ENCODE measurements at places on chromosomes 5 and 9. TPM values are rescaled to one million over a fixed set of nuclear protein-coding genes. Genes with fewer than 3 reads are reported as not detected.

DNA sequence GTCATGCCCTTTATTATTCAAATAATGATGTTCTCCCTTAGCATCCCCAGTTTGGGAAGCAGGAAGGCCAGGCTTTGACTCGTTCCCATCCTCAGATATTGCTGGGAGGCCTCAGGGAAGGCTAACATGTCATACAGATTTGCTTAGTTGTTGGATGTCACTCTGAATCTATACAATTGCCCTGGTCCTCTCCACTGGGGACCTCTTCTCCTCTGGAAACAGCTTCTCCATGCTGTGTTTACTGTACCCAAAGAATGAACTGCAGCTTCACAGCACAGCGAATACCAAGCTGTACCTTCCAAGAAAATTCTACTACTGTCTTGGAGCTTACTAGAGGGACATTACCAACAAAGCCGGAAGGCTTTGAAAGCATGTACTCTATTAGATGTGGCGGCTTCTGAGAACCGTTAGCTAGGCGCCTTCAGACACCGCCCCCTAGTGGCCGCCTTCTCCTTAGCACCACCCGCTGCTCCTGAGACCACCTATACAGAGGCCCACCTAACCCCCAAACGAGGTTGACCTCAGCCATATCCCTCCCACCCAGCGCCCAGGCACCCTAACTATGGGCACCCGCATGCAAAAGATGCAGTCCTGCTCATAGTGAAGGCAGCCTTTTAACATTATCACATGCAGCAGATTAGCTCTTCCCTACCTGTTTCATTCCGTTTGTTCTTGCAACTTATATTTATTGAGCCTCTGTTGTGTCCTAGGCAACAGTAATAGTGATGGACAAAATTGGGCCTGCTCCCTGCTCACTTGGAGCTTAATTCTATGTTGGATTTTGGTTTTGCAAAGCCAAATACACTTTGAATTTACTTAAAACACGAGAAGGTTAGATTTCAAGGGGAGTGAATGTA, 34.9 kb upstream of the FOXI1 start:
- peak; percentile 43 for DNase-seq
- no peaks in the 10 kb centered on the region for H3K27me3 ChIP-seq
- peaks cover 63% of the 10 kb centered on the region for H3K36me3 ChIP-seq
- no peak overlapping the region for H3K27ac ChIP-seq
- no peak overlapping the region for H3K4me3 ChIP-seq

ZBTB6 gene
- total RNA-seq, result 9.3 TPM

GRCh38 chr5:1437226-1437829, 7.9 kb downstream of the SLC6A3 start:
- H3K36me3 ChIP-seq, result no peaks in the 10 kb centered on the region
- H3K27ac ChIP-seq, result no peak overlapping the region

DNA sequence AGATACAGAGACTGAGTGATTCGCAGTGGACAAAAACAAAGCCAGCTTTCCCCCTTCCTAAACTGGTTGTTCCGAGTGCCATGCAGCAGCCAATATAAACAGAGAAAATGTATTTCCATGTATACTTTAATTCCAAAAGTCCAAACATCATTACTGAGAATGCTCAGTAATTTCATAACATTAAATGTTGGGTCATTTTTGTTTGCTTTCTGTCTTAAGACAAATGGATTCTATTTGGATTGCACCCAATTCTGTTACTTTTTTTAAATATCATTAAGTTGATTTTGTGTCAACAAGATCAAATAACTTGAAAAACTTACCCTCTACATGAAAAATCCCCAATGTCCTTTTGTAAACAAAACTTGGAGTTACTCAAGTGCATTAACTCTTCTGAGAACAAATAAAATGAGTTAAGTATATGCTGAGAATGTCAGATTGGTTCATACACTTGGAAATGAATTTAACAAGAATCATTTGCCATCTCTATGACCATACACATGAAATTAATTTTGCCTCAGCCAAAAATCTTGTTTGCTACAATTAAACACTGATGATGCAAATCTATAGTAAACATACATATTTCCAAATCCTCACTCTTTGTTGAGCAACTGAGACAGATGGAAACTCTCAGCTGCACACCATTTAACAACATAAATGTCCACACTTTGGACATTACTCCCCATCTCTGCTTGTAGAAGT, 19.4 kb downstream of the LURAP1L start:
- H3K36me3 ChIP-seq, result no peaks in the 10 kb centered on the region
- no peaks in the 10 kb centered on the region for H3K4me1 ChIP-seq
- no peak for DNase-seq
- H3K4me3 ChIP-seq, result no peak overlapping the region
- no peaks in the 10 kb centered on the region for H3K27me3 ChIP-seq

DNA sequence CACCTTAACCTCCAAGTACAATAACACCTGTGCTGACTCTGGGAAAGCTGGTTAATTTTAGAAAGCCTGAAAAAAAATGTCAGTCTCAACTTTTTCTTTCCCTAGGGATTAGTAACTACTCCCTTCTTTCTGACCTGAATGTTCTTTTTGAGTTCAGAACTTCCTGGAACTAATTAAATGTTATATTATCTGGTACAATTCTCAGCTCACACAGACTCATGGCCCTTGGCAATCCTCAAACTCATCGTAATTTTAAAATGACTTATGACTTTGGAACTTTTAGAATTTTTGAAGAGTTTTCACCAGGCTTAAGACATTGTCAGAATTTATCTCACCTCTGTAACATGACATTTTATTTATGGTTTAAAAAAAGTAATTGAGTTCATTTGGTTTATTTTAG, 315.0 kb downstream of the FER start:
- H3K27me3 ChIP-seq, result no peaks in the 10 kb centered on the region
- H3K27ac ChIP-seq, result no peak overlapping the region
- no peak overlapping the region for H3K4me3 ChIP-seq
- H3K36me3 ChIP-seq, result no peaks in the 10 kb centered on the region
- no peak for DNase-seq

DNA sequence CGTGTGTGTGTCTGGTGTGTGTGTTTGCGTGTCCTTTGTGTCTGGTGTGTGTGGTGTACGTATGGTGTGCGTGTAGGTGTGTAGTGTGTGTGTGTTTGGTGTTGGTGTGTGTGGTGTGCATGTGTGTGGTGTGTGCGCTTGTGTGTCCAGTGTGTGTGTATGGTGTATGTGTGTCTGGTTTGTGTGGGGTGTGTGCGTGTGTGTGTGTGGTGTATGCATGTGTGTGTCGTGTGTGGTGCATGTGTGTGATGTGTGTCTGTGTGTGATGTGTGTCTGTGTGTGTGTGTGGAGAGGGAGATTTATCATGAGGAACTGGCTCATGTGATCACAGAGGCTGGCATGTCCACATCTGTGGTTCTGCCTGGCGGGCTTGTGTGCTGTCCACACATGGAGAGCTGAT, 71.7 kb downstream of the CACNA1B start:
- H3K27me3 ChIP-seq, result no peaks in the 10 kb centered on the region
- no peaks in the 10 kb centered on the region for H3K4me1 ChIP-seq
- H3K36me3 ChIP-seq, result no peaks in the 10 kb centered on the region
- no peak overlapping the region for H3K4me3 ChIP-seq
- no peak overlapping the region for H3K27ac ChIP-seq

GRCh38 chr5:18281947-18282581, 647.8 kb downstream of the TAF11L14 start:
- H3K27me3 ChIP-seq, result no peaks in the 10 kb centered on the region
- DNase-seq, result no peak
- H3K27ac ChIP-seq, result no peak overlapping the region

GRCh38 chr9:87557996-87558395, 60.3 kb downstream of the DAPK1 start:
- H3K27ac ChIP-seq, result no peak overlapping the region
- H3K4me1 ChIP-seq, result no peaks in the 10 kb centered on the region
- H3K36me3 ChIP-seq, result no peaks in the 10 kb centered on the region

GRCh38 chr5:59293700-59294099, 599.8 kb downstream of the PDE4D start:
- H3K36me3 ChIP-seq, result no peaks in the 10 kb centered on the region
- no peak overlapping the region for H3K4me3 ChIP-seq
- H3K27ac ChIP-seq, result no peak overlapping the region

DNA sequence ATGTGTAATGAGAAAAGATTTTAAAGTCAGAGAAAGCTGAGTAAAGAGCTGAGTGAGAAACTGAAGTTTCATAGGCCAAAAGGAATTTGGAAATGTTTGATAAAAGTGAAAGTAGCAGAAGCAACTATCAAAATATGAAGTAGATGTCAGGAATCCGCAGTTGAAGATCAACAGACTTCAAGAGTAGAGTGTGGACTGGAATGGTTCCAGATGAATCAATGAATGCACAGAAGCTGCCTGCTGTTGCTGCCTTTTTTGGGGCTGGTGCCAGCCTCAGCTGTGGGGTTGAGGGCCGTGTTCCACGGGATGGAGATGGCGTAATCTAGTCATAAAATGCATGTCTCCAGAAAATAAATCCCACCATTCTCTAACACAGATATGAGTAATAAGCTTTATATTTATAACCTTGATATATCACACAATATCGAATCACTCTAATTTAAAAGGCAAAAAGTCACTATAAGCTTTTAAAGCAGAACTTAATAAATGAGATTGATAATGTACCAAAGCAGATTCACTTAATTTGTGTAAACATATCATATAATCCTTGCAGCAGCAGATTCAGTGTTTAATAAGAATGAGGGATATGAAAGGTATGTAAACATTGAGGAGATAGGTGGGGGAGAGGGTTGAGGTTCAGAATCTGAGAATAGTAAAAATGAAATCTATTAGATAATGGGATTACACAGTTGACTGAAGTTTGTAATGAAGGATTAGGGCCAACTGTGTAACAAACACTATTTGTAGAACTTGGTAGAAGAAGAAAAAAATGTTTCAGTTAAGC, 652.3 kb upstream of the FTMT start:
- no peaks in the 10 kb centered on the region for H3K4me1 ChIP-seq
- no peaks in the 10 kb centered on the region for H3K27me3 ChIP-seq
- no peak overlapping the region for H3K27ac ChIP-seq
- no peaks in the 10 kb centered on the region for H3K36me3 ChIP-seq
- no peak for DNase-seq

GRCh38 chr5:74149395-74149794, 491.1 kb downstream of the ENC1 start:
- peaks cover 7% of the 10 kb centered on the region for H3K27me3 ChIP-seq
- no peaks in the 10 kb centered on the region for H3K4me1 ChIP-seq
- H3K36me3 ChIP-seq, result no peaks in the 10 kb centered on the region

ARPC5L gene
- 82.0 TPM for total RNA-seq

- H3K36me3 ChIP-seq, result no peaks in the 10 kb centered on the region
- DNase-seq, result no peak
- peaks cover 16% of the 10 kb centered on the region for H3K4me1 ChIP-seq
- H3K4me3 ChIP-seq, result no peak overlapping the region
Observed at GRCh38 chr5:77957931-77958521, 181.9 kb upstream of the TBCA start.

DNA sequence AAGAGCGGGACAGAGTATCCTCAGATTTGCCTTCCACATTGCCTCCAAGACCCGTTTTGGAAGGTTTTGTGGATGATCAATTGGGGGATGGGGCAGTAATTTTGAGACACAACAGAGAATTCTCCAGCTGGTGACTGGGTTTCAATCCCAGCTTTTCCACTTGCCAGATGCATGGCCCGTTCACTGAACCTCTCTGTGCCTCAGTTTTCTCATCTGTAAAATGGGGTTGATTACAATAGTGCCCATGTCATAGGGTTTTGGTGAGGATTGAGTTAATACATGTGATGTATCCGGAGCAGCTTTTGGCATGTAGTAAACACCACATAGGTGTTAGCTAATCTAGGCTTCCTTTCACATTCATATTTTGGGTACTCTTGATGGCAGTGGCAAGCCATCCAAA, 59.7 kb downstream of the PSAT1 start:
- H3K4me3 ChIP-seq, result no peak overlapping the region
- H3K36me3 ChIP-seq, result peaks cover 6% of the 10 kb centered on the region
- no peaks in the 10 kb centered on the region for H3K27me3 ChIP-seq

DNA sequence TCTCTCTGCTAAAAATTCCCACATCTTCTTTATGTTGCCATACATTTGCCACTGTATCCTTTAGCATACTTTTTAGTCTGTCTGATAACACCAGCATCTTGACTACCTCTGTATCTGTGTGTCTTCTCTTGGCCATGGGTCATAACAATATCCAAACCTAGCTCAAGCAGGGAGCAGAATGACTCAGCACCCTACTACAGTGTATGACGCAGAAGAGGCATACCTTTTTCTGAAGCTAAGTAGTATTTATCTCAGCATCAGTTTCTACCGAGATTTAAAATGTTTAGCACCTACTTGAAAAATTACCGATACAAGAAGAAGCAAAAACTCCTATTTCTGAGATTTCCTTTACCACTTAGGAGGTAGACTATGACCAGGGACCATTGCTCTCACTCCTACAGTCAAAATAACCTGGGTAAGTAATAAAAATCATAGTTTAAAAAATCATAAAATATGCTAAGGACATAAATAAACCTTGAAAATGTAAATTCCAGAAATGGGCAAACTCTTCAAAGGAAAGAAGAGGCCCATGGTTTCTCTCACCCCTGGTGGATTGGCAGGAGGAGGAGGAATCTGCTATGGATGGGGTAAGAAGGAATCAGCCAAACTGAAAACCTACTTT, 286.5 kb downstream of the MAST4 start:
- H3K27ac ChIP-seq, result no peak overlapping the region
- peaks cover 11% of the 10 kb centered on the region for H3K27me3 ChIP-seq
- no peaks in the 10 kb centered on the region for H3K4me1 ChIP-seq
- no peak for DNase-seq
- no peak overlapping the region for H3K4me3 ChIP-seq

MARCHF3 gene
- total RNA-seq, result 2.0 TPM

SLC36A2 gene
- total RNA-seq, result not detected

NAA35 gene
- total RNA-seq, result 23.4 TPM

- no peak for DNase-seq
- no peak overlapping the region for H3K27ac ChIP-seq
- no peak overlapping the region for H3K4me3 ChIP-seq
- H3K27me3 ChIP-seq, result no peaks in the 10 kb centered on the region
- H3K36me3 ChIP-seq, result no peaks in the 10 kb centered on the region
Observed at GRCh38 chr9:136292591-136293448, 11.1 kb downstream of the CCDC187 start.

DNA sequence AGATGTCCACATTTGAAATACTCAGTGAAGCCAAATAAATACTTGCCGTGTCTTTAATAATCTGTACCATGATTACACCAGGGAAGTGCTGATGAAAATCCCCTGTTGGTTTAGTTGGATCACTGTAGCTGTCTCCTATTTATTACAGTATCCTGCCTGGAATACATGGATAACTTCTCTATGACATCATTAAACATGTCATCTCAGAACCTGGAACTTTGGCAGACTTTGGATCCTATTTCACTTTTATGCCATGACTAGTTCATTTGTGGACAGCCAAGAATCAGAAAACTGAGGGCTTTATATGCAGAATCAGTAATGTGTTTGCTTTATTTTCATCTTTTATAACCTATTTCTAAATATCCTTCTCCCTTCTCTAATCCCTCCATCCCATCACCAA, at the start of gene TXNDC8:
TXNDC8 (minus strand) TSS at position 137 of the 400 bp plus-strand sequence.
- no peak within 1 kb of the TSS for H3K27ac ChIP-seq
- no peak for DNase-seq
- no peak within 1 kb of the TSS for H3K4me3 ChIP-seq
- no peaks in the 10 kb centered on the region for H3K4me1 ChIP-seq
